Fibroblast of the conjunctiva (primary cell): ENCODE measurements at places on chromosomes 1 and 21.

GRCh38 chr1:243818978-243819377 is 31.1 kb downstream of the AKT3 start:
- no peak for DNase-seq

- DNase-seq, result no peak
Measured at GRCh38 chr1:167683641-167684502, 37.9 kb upstream of the MPZL1 start.

- DNase-seq, result peak; percentile 22
Measured at GRCh38 chr21:33011462-33011861, 14.3 kb upstream of the OLIG2 start.

GRCh38 chr1:163056831-163057230 is 12.3 kb upstream of the RGS4 start:
- DNase-seq, result no peak

DNA sequence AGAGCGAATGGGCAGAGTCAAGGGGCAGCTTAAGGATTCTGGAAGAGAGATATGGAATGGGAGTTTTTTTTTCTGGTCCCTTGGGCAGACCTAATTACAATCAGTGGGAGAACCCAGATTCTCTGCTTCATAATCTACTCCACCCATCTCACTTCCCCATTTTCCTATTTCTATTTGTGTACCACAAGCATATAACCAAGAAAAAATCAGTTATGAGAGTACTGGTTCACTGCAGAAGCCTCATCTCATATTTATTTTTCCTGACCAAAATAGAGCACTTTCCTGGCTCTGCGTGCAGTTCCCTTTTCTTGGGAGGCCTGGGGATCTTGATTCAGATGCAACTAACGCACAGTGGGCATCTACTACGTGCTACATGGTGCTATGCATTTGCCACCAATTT is 82.2 kb upstream of the SLFNL1 start:
- DNase-seq, result no peak

DNA sequence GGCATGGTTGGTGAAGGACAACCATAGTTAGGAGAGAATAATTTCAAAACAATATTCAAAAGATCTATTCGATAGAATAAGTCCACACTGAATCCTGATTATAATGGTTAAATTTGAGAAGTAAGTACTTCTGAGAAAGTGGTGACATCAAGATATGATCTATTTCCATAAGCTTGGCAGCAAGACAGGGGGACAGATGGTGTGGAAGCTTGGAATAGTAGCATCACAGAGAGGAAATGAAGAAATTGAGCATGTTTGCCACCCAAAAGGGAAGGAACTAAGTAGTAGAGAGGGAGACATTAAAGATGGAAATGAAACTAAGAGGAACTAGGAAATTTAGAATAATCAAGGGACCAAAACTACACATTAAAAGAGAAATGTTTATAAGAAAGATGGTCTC is 94.5 kb downstream of the OLFM3 start:
- no peak for DNase-seq

GRCh38 chr1:162036163-162036562 is 12.5 kb upstream of the OLFML2B start:
- no peak for DNase-seq

GRCh38 chr1:12326986-12327385 is 97.2 kb downstream of the VPS13D start:
- no peak for DNase-seq

DNA sequence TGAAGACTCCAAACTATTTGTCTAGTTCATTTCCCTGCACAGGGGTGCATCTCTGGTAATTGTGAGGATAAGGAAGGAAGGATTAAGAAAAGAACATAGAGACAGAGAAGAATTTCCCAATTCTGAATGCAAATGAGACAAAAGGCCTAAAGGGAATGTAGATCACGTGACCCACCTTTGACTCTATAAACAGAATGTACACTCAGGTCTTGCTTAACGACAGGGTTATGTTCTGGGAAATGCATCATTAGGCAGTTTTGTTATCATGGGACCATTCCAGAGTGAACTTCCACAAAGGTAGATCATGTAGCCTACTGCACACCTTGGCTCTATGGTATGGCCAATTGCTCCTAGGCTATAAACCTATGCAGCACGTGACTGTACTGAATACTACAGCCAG is 252.3 kb upstream of the ZP4 start:
- no peak for DNase-seq

- no peak for DNase-seq
Measured at GRCh38 chr1:180981596-180982387, 40.9 kb downstream of the STX6 start.
